ENCODE measurements at places on chromosomes 2 and 18. TPM values are rescaled to one million over a fixed set of nuclear protein-coding genes. Genes with fewer than 3 reads are reported as not detected.

TMEM37 gene
- total RNA-seq = 23.8 TPM

ERBB4 gene
- total RNA-seq = 22.6 TPM

MATN3 gene
- 11.7 TPM for total RNA-seq

UGT1A9 gene
- not detected for total RNA-seq

HIBCH gene
- total RNA-seq = 23.3 TPM

SMARCAL1 gene
- 16.7 TPM for total RNA-seq

GRP gene
- not detected for total RNA-seq

ZNF396 gene
- total RNA-seq = 3.1 TPM

LONRF2 gene
- 4.2 TPM for total RNA-seq

KLF7 gene
- total RNA-seq = 62.1 TPM

MRO gene
- total RNA-seq = 0.20 TPM

IMPA2 gene
- 54.6 TPM for total RNA-seq

SYT4 gene
- 1.1 TPM for total RNA-seq

UGT1A7 gene
- total RNA-seq = not detected

NCKAP5 gene
- 40.8 TPM for total RNA-seq

TSPYL6 gene
- total RNA-seq = not detected

SERPINB3 gene
- not detected for total RNA-seq

CABYR gene
- 1.1 TPM for total RNA-seq

DES gene
- total RNA-seq = 59.4 TPM

ID2 gene
- total RNA-seq = 99.5 TPM

GPR39 gene
- total RNA-seq = 13.4 TPM

SERPINB4 gene
- total RNA-seq = not detected

SRBD1 gene
- 19.2 TPM for total RNA-seq

FIGLA gene
- total RNA-seq = not detected

ITPRIPL1 gene
- total RNA-seq = 1.3 TPM

PRKAG3 gene
- total RNA-seq = not detected

HOXD13 gene
- total RNA-seq = not detected

SRD5A2 gene
- not detected for total RNA-seq

REL gene
- 29.1 TPM for total RNA-seq

EN1 gene
- not detected for total RNA-seq

LRATD1 gene
- total RNA-seq = 8.9 TPM

CCDC88A gene
- total RNA-seq = 86.1 TPM

ABHD1 gene
- total RNA-seq = 0.35 TPM

CCL20 gene
- total RNA-seq = 4.9 TPM

UGT1A8 gene
- total RNA-seq = not detected

GAREM1 gene
- 11.5 TPM for total RNA-seq

TFCP2L1 gene
- total RNA-seq = 22.0 TPM

BMP10 gene
- 1.4 TPM for total RNA-seq

SERPINB12 gene
- not detected for total RNA-seq

SCN7A gene
- total RNA-seq = 97.1 TPM

LRRTM1 gene
- not detected for total RNA-seq
